ENCODE measurements at places on chromosomes 6 and 20. TPM values are rescaled to one million over a fixed set of nuclear protein-coding genes. Genes with fewer than 3 reads are reported as not detected.

GRCh38 chr20:6530254-6530653 lies 237.2 kb upstream of the BMP2 start:
- no peaks in the 10 kb centered on the region for H3K36me3 ChIP-seq
- H3K27ac ChIP-seq = no peak overlapping the region
- DNase-seq = no peak
- no peaks in the 10 kb centered on the region for H3K27me3 ChIP-seq
- no peaks in the 10 kb centered on the region for H3K4me1 ChIP-seq

TTBK1 gene
- 0.22 TPM for total RNA-seq

DNA sequence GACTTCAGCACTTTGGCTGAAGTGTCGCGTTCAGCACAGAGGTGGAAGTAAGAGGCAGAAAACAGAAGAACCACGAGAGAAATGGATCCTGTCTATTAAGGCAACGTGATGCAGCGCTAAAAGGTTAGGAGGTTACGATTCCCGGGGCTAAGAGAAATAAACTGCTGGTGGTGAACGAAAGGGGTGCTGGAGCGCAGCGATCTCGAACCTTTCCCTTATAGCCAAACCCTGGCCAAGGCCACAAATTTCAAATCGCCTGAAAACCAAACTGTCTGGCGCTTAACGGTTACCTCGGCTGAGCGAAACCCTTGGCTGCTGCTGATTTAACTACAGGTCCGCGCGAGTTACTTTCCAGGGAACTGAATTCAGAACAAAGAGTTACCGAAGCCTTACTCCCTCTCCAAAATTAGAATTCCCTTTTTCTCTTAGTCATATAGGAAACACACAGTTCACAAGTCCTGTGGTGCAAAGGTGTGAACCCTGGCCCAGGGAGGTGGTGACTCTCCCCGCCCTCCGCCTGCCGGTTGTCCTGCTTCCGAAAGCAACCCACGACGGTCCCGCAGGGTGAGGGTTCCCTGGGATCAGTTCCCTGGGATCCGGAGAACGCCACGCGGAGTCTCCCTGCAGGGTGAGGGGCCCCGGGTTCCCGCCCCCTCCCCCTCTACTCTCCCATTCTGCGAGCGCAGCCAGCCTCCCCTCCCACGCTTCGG lies 1.3 kb upstream of the SLC35D3 start:
- DNase-seq = no peak
- peak overlapping the region; percentile 64 for H3K4me3 ChIP-seq
- peaks cover 27% of the 10 kb centered on the region for H3K27me3 ChIP-seq
- peaks cover 2% of the 10 kb centered on the region for H3K36me3 ChIP-seq

GRCh38 chr6:17601386-17601703 lies 1.2 kb downstream of the FAM8A1 start:
- no peak for DNase-seq
- H3K27me3 ChIP-seq = no peaks in the 10 kb centered on the region
- peaks cover 30% of the 10 kb centered on the region for H3K4me1 ChIP-seq
- H3K36me3 ChIP-seq = peaks cover 18% of the 10 kb centered on the region

OR12D3 gene
- not detected for total RNA-seq

TREML1 gene
- 4.8 TPM for total RNA-seq

GRCh38 chr6:23180504-23181293 lies 611.3 kb downstream of the HDGFL1 start:
- no peak overlapping the region for H3K4me3 ChIP-seq
- H3K36me3 ChIP-seq = no peaks in the 10 kb centered on the region
- no peaks in the 10 kb centered on the region for H3K27me3 ChIP-seq
- H3K27ac ChIP-seq = no peak overlapping the region
- H3K4me1 ChIP-seq = no peaks in the 10 kb centered on the region
- no peak for DNase-seq

Data from CD4-positive, CD25-positive, alpha-beta regulatory T cell (primary cell).